Activated gamma-delta T cell (primary cell): ENCODE measurements at places on chromosomes 16 and 17.
A peak's percentile ranks its signal among the peaks of the same experiment; 100 is the strongest.

DNA sequence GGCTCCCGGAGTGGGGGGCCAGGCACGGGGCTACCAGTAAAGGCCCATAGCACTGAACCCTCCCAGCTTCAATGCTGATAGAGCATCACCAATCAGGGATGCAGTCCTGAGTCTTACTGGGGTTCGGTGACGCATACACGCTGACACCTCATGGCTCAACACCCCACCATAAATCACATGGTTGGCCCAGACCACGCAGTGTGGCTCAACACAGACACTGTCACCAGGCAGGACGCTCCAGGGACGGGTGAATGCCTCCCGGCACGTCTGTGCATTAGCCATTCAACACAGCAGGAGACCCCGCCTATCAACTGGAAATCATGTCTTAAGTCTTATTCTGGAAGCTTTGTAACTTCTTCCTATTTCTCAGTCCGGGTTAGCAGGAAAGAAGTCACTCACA, 35.0 kb downstream of the NECAB2 start:
- DNase-seq = no peak

GRCh38 chr17:31902693-31903092, 1.2 kb upstream of the UTP6 start:
- no peak for DNase-seq

- DNase-seq = no peak
Measured at GRCh38 chr16:25411396-25412081, 153.9 kb upstream of the ZKSCAN2 start.

DNA sequence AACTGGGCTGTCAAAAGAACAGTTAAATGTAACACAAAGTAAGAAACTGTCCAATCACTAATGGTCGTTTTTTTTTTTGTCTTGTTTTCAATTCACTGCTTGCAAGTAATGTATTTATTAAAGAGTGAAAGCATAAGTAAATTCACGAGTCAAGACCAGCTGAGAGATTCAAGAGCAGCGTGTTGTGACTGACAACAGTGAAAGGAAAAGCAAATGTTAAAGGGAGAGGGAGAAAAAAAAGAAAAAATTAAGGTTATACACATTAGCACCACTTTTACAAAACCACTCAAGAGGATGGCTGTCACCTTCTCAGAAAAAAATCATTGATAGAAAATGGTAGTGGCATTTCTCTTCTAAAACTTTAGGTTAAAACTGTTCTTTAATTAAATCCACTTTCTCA, 36.1 kb downstream of the GPATCH8 start:
- DNase-seq = no peak

DNA sequence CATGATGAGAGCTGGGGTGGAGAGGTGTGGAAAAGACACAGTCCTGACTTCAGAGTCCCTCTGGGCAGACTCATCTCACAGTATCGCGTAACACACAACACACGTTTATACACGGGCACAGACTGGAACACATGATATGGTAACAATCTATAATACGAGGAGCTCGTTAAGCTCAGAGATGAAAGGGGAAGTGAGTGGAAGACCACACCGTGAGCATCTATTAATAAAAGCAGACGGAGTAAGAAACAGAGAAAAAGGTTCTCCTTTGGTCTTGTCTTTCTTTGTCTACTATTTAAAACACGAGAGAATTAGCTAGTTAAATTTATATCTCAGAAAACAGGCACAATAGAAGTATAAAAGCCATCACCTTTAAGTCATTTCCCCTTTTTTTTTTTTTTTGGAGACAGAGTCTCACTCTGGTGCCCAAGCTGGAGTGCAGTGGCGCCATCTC, 13.5 kb downstream of the ANKRD11 start:
- no peak for DNase-seq

- DNase-seq = peak; percentile 67
Measured at GRCh38 chr16:84647828-84648594, at the start of gene KLHL36. KLHL36 (plus strand) TSS chr16:84648511; CDS start chr16:84650868, 2,357 bp downstream.

DNA sequence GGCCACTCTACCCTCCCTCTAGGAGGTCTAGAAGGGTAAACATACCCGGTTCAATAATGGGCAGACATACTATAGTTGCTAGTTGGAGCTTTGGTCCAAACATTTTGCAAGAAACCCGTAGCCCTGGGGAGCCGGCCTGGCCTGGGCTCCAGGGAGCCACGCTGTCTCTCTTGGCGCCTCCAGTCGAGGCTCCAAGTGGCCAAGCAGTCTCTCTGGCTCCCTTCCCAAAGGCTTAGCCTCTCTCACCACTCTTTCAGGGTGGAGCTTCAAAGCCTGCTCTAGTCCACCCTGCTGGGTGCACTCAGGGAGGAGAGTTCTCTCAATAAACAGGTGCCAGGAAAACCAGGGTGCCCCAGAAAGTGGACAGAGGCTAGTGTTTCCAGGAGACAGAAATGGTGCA, 32.2 kb downstream of the RCVRN start:
- DNase-seq = no peak

DNA sequence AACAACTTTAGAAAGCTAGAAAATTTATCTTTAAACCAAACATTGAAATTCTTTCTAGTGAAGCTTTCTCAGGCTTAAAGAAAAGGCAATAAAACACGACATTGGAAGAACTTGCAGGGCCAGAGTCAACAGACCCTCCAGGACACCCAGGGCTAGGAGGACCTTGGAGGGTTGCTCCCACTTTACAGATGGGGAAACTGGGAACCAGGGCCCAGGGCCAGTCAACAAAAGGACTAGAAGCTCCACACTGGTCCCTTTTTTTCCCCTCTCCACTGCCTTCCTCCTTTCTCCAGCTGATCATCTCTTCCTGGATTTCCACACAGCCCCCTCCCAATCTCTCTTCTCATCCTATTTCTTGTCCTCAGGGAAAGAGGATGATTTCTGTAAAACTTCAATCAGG, 307.7 kb upstream of the CDH5 start:
- no peak for DNase-seq

DNA sequence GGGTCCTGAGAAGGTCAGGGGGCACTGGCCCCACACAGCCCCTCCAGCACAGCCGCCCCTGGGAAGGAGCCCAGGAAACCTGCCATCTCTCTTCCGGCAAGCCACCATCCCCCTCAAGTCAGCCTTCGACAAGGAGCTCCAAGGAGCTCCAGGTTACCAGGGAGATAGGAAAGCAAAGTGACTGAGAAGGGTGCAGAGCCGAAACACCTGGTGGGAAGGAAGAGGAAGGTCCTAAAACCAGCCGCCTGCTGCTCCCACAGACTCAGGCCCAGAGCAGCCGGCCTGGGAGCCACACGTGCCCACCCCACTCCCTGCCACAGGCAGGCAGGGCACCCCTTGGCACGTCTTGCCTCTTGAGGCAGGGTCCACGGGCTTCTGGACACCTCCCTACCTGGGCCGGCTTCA, 80.7 kb downstream of the TIMM22 start:
- DNase-seq = no peak

GRCh38 chr16:82504836-82505235, 121.9 kb upstream of the CDH13 start:
- DNase-seq = no peak

- no peak for DNase-seq
Measured at GRCh38 chr17:20266806-20267458, 200.4 kb downstream of the LGALS9B start.
